Fibroblast of skin of scalp (primary cell): ENCODE measurements at places on chromosomes 7 and 10.

- DNase-seq = no peak
Observed at GRCh38 chr7:42702647-42703046, 209.2 kb downstream of the C7orf25 start.

- no peak for DNase-seq
Observed at GRCh38 chr10:60446070-60446833, 56.6 kb upstream of the ANK3 start.

GRCh38 chr7:5708271-5708670, 73.2 kb downstream of the RNF216 start:
- no peak for DNase-seq

DNA sequence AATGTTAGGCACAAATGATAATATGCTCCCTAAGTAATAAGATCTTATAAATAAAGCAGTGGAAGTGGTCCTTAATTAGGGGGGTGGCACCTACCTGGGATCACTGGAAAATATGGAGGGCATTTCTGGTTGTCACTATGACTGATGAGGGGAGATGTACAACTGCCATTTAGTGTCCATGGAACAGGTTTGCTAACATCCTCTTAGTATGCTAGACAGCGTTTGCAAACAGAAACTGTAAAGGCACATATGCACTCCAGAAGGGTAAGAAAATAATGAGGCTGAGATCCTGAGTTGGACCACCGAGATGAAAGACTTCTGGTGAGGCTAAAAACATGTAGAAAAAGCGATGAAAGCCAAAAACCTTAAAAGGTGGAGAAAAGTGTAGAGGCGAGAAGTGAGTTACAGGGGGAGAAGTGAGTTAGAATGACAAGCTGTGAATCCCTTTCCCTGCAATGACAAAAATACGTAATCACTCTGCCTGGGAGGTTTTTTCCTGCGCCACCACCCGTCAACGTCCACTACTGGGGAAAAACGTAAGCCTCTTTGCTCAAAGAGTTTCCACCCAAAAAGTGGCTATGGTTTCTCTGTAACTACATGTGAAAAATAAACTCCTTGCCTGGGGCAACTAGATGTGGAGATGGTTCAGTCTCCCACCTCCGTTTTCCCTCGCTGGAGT, 767 bp downstream of the KRIT1 start:
- peak; percentile 16 for DNase-seq

- DNase-seq = no peak
Observed at GRCh38 chr10:76784076-76784475, 853.5 kb downstream of the KCNMA1 start.

DNA sequence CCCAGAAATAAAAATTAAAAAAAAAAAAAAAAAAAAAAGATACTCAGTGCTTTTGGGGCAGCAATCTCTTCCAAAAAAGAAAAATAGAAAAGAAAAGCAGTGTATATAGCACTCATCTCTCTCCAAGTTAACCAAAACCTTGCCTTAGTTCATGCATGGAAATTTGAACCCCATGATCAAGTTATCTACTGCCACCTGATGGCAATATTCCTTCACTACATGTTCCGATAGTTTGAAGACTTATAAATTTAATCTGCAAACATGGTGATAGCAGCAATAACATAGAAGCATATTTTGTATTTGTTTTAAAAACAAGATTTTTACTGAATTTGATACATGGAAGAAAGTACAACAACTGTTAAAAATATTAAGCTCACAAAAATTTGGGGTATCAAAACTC, 48.6 kb upstream of the SLIT1 start:
- peak; percentile 59 for DNase-seq

- no peak for DNase-seq
Observed at GRCh38 chr7:91342346-91342745, 78.1 kb downstream of the FZD1 start.

GRCh38 chr10:97843281-97843671, 6.4 kb upstream of the GOLGA7B start:
- DNase-seq = peak; percentile 9

- DNase-seq = no peak
Observed at GRCh38 chr7:37016064-37016878, 292.0 kb upstream of the AOAH start.

- no peak for DNase-seq
Observed at GRCh38 chr10:133187906-133188681, 28.1 kb downstream of the KNDC1 start.

- DNase-seq = no peak
Observed at GRCh38 chr7:139940866-139941265, 111.8 kb downstream of the TBXAS1 start.

DNA sequence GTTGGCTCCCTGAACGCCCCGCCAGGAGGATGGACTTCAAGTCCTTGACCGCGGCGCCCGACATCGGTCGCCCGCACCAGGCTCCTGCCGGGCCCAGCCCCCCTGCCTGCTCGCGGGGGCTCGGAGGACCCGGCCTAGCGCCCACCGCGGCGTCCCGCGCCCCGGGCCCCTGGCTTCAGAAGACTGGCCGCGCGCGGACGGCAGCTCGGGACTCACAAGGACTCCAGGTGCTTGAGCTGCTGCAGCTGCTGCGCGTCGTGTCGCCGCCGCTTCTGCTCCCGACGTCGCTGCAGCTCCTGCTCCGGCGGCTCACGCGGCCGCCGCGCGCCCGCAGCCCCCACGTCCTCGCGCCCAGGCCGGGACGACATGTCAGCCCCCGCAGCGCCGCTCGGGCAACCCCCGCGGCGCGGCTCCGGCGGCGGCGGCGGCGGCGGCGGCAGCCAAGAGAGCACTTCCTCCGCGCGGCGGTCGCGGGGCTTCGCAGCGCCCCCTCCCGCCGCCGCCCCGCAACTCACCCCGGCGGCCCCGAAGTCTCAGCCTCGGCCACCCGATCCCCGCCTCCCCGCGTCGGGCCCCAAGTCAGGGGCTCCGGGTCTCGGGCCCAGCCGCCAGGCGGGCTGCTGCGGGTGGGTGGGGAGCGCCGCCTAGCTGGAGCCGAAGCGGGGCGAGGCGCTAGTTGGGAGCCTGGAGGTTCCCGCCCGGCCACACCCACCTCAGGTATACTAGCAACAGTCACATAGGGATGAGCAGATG, at the start of gene RP9:
TSS of gene RP9 (minus strand) at position 400 of the 753 bp plus-strand sequence. CDS start at position 368, 32 bp downstream.
- DNase-seq = peak; percentile 75

- no peak for DNase-seq
Observed at GRCh38 chr7:32116436-32116835, 46.2 kb upstream of the PDE1C start.

- no peak for DNase-seq
Observed at GRCh38 chr7:95867309-95867708, 95.0 kb downstream of the DYNC1I1 start.

DNA sequence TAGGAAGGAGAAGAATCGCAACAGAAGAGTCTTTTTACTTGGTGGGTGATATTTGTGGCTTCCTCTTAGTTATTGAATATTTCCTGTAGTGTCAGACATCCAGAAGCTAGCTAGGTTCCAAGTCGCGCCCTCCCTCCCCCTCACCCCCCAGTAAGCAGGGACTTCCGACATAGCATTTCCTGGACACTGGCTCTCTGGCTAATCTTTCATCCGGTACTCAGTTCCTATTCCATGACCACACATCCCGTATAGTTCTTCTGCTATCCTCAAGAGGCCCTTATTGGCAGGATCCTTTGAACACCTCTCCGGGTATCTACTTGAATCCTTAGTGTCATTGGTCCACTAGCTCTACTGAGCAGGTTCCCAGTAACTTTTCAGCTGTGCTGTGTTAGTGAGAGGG, 167.8 kb downstream of the HDAC9 start:
- no peak for DNase-seq

- no peak for DNase-seq
Observed at GRCh38 chr7:157996359-157997079, 591.1 kb downstream of the PTPRN2 start.

DNA sequence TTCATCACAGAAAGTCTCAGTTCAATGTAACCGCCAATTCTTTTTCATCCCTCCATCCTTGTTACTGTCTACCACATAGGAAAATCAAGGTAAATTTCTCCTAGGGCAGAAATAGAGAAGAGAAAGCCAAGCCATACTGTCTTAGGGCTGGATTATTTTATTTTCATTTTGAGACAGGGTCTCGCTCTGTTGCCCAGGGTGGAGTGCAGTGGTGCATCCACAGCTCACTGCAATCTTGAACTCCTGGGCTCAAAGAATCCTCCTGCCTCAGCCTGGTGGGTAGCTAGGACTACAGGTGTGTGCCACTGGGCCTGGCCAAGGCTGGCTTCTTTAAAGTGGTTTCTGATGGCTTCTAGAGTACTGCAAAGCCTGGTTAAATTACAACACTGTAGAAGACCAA, 181.7 kb downstream of the SRPK2 start:
- DNase-seq = no peak

GRCh38 chr7:129136887-129137642, 7.4 kb upstream of the TSPAN33 start:
- no peak for DNase-seq

- DNase-seq = no peak
Observed at GRCh38 chr7:158126661-158127060, 461.0 kb downstream of the PTPRN2 start.
